Activated CD4-positive, alpha-beta T cell treated with anti-CD3 and anti-CD28 coated beads, Interleukin-2, amount 50 U/mL, for 4 hours (primary cell): ENCODE measurements at places on chromosomes 4 and X.

DNA sequence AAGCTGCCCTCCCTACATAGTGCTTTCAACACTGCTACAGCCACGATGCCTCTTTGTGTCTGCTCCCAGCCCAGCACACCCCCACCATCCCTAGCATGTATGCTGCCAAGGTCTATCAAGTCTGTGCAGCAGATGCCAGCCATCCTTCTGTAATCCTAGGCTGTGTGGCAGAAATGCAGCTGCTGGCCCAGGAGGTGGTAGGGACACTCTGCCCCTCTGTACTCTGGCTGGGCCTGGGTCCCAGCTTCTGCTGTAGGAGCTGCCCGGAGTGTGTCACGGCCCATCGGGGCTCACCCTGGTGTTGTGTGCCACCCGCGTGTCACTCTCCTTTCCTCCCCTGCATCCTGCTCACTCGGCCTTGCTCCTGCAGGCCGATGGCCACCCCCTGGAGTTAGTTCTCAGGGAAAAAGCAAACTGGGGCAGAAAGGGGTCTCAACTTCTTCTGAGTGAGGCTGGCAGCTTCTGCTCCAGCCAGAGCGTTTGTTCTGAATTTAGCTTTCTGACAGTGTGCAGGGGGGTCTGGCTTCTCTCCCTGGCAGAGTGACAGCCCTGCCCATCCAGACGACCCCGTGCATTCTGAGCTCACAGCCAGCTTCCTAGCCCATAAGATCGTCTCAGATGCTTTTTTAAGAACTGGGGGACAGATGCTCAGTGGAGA lies 22.7 kb downstream of the PSAPL1 start:
- no peak for DNase-seq

GRCh38 chrX:153925739-153926551 lies at the start of gene ARHGAP4:
Gene ARHGAP4, minus strand, starts transcription at chrX:153926264. Its CDS starts 62 bp downstream, at chrX:153926202.
- DNase-seq, result no peak

GRCh38 chrX:24018809-24019208 lies 8.2 kb downstream of the KLHL15 start:
- no peak for DNase-seq

DNA sequence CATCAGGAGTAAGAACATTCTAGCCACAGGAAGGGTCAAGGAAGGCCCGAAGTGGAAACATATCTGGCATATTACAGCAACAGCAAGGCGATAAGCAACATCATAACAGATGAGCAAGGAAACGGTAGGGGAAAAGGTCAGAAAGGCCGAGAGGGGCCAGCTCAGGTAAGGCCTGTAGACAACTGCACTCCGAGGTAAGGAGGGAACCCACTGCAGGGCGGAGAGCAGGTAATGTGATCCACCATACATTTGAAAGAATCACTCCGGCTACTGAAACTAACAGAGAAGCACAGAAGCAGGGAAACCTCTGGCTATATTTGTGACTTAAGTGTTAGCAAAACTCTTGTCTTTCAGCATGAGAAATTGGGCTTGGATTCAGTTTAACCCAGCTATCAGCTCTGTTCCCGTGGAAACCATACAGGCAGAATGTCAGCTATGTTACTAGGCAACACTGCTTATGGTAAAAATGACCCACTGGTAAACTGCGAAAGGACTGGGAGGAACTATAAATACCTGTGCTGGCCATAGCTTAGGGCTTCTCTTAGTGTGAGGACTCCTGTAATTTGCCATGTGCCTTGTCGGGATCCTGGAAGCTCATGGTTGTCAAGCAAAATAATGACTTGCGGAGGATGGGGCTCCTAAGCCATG lies 31.0 kb downstream of the FRYL start:
- no peak for DNase-seq

DNA sequence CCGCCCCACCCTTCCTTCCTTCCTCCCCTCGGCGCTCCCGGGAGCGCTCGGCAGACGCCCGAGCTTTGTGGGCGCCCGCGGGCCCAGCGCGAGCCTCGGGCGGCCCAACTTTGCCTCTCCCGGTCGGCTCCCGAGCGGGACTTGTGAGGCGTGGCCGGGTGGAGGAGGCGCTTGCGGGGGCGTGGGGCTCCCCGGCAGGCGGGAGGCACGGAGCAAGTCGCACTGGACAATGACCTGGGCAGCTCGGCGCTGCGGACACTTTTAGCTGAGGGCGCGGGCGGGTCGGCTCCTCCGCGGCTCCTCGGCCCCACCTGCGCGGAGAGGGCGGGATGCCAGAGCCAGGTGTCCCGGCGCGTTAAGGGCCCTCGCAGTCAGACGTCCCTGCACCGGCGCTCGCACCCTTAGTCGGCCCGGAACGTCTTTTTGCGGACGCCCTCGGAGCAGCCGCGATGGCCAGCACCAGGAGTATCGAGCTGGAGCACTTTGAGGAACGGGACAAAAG lies 385 bp downstream of the DCLK2 start:
- no peak for DNase-seq
